ENCODE measurements at places on chromosomes 3 and 15.

- no peak for DNase-seq
These were observed 9.8 kb upstream of the ANKDD1A start for GRCh38 chr15:64901914-64902313.

DNA sequence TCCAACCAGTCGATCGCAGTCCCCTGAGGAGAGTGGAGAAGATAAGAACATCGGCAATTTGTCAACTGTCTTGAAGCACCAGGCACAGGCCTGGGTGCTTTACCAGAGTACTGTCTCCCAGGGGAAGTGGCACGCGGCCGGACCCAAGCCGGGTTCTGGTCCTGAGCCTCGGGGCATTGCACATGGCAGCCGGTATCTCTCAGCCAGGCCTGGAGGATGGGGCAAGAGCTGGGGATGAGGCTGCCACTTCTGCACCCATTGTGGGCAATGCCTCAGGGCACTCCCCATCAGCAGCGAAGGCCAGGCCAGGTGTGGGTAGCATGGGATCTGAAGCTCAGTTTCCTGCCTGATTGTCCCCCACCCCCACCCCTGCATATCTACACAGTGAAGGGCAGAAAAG lies 77.5 kb downstream of the ADCY5 start:
- no peak for DNase-seq

- no peak for DNase-seq
These were observed 53.8 kb downstream of the IQSEC1 start for GRCh38 chr3:13019243-13020095.

DNA sequence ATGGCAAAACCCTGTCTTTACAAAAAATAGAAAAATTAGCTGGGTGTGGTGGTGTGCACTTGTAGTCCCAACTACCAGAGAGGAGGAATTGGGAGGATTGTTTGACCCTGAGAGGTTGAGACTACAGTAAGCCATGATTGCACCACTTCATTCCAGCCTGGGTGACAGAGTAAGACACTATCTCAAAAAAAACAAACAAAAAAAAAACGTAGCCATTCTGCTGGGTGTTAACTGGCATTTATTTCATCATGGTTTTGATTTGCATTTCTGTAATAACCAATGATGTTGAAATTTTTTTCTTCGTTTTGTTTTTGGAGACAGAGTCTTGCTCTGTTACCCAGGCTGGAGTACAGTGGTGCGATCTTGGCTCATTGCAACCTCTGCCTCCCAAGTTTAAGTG lies 63.3 kb downstream of the RPLP1 start:
- no peak for DNase-seq

DNA sequence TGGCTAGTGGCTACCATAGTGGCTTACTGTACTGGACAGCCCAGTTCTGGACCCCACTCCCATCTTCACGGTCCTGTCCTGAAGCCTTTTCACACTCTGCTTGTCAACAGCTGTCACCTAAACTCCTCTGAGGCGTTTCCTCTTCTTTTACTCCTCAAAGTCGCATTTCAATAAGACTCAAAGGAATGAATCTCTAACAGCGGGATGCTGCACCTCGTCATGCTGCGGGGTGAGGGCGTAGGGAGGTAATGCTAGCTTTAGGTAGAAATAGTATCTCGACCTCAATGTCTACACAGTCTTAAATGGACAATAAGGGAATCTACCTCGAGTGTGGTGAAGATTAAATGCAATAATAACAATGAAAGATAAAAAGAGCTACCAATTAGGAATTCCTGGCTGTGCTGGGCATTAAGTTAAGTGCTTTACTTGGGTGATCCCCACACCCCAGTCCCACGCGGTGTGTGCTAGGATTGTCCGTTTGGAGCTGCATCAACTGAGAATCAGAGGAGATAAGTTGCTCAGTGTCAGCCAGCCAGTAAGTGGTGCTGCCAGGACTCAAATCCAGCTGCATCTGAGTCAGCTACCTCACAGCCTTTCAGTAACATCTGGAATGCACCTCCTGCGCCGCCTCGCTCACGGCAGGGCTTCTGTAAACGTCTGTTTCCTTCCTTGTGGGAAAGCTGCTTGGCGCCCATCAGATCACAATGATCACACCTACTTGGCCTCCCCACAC lies 14.0 kb downstream of the PLA2G4D start:
- no peak for DNase-seq
